Kidney tubule cell (primary cell): ENCODE measurements at places on chromosomes 3 and 15.

GRCh38 chr3:49769286-49769915 is 16.9 kb downstream of the IP6K1 start:
- no peak for DNase-seq

- DNase-seq = no peak
These were observed 22.2 kb upstream of the TRIM42 start for GRCh38 chr3:140655678-140656077.

DNA sequence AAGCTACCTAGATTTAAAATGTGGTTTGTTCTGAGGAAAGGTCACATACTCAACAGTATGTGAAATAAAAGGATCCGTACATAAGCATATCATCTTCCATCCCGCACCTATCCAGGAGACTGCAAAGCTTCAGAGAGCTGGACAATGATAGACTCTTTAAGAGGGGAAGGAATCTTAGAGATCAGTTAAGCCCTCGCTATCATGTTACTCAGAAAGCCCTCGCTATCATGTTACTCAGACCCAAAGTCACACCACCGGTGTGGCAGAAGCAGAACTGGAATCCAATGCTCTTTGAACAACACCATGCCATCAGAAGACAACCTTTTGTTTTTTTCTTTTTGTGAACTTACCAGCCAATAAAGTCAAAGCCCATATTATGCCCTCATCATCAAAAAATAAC is 5.8 kb downstream of the ANO10 start:
- no peak for DNase-seq

GRCh38 chr3:112751564-112752512 is 94.8 kb downstream of the CD200R1L start:
- DNase-seq = peak; percentile 77

- peak; percentile 52 for DNase-seq
These were observed 103.0 kb downstream of the PGPEP1L start for GRCh38 chr15:98904544-98904943.

- DNase-seq = no peak
These were observed 58.4 kb downstream of the NOX5 start for GRCh38 chr15:69072906-69073305.

- no peak for DNase-seq
These were observed 458.9 kb downstream of the FHIT start for GRCh38 chr3:60792249-60792852.

- no peak for DNase-seq
These were observed 159.6 kb downstream of the LEKR1 start for GRCh38 chr3:156985711-156986110.

DNA sequence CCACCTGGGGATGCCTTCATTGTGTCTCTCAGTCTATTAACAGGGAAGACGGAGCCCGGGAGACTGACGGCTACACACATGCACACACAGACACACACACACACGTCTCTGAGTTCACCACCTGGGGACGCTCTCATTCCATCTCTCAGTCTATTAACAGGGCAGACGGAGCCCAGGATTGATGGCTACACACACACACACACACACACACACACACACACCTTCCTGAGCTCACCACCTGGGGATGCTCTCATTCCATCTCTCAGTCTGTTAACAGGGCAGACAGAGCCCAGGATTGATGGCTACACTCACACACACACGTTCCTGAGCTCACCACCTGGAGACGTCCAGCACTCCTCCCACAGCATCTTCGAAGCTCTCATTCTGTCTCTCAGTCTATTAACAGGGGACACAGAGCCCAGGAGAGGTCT is 143.9 kb downstream of the OR4M2 start:
- peak; percentile 26 for DNase-seq

DNA sequence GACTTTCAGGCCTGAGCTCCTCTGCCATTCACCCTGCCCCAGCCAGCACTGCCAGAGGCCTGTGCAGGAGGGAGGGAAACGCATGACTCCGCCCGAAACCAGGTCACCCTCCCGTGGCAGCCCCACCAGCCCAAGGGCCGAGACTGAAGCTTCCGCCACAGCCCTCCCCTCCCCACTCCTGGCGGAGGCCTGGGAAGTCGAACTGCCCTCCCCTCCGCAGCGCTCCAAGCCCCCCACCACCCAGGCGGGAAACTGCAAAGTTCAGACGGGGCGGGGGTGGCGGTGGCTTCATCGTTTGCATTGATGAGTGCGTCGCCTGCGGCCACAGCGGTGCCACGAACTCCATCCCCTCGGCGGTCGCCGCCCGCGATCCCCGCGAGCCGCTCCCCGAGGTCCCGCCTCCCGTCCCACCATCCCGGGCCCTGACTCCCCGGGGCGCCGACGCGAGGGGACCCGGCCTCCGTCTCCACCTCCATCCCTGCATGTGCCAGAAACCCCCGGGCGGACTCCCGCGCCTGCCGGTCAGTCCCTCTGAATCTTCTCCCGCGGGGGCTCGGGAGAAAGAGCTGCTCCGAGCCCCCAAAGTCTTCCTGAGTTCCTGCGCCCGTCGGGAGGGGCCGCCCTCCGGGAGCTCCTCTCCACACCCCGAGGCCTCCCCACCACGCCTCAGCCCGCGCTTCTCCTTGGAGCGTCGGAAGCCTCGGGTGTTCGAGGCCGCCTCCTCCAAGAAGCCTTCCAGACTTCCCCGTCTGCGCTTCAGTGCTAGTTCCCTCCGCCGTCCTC is 698 bp downstream of the MELTF start:
- peak; percentile 46 for DNase-seq

DNA sequence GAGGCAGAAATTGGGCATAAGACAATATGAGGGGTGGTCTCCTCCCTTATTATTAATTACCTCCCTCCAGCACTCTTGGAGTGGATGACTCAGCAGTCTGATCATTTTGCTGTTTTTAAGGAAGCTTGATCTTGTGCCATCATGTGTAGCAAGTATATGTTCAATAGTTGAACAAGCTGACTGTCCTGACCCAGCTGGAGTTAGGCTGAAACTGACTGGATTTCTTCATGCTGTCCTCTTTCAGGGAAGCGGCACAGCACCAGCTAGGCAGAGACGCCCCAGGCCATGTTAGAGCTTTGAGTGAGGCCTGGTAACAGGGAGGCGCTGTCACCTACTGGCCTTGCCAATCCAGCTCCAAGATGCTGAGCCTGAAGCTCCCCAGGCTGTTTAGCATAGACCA is 54.4 kb upstream of the KIF23 start:
- peak; percentile 45 for DNase-seq

DNA sequence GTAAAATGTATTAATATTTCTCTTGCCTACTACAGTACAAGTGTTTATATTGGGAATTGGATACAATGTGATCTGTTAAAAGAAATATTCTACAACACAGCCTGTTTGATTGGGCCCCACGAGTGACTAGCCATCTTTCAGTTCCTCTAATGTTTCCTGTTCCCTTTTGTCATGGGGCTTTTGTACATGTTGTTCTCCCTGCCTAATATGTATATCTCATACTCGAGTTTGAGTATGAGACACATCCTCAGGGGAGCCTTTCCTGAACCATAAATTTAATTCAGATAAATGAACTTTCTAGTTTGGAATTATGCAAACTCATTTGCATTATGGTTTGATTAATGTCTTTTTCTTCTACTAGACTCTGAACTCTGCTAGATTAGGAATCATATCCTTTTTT is 65.5 kb downstream of the MEF2A start:
- DNase-seq = no peak

DNA sequence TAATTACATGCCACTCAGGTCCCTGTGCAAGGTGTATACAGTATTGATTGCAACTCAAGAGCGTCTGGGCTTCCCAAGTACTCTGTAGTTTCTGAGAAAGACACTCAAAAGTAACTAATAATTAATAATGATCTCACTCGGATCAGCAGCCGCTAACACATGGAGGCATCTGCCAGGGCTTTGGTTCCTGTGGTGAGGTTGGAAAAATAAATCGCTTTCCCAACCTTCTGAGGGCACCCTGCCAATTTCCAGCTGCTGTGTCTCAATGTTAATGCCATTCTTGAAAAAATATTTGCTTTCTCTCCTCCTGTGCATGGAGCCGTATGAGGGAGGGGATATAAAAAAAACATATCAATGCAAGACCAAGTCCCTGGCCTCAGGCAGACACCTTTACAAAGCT is 116.5 kb upstream of the SLC2A2 start:
- peak; percentile 83 for DNase-seq

DNA sequence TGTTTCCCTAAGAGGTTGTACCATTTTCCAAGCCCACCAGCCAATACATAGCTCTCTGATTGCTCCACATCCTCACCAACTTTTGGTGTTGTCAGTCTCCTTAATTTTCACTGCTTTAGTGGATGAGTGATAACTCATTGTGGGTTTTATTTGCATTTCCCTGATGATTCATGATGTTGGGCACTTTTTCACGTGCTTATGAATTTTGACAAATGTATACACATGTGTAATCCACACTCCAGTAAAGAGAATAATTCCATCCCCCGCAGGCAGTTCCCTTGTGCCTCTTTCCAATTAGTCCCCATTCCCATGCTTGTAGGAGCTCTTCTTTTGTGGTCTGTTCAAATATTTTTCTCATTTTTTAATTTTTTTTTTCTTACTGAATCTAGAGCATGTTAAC is 52.4 kb downstream of the ANP32A start:
- peak; percentile 35 for DNase-seq

DNA sequence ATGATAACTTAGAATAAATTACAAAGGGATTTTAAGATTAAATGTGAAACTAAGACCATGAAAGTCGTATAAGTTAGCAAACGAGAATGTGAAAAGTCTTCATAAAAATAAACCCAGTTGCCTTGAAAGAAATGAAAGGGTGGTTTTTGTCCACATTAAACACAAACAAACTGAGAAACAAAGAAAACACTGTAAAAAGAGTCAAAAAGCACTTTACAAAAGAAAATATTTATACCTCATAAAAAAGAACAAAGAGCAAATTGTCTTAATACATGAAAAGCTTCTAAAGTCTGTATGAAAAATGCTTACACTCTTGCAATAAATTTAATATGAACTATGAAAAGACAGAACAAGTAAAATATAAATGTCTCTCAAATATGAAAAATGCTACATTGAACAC is 865.9 kb upstream of the CADM2 start:
- DNase-seq = no peak

DNA sequence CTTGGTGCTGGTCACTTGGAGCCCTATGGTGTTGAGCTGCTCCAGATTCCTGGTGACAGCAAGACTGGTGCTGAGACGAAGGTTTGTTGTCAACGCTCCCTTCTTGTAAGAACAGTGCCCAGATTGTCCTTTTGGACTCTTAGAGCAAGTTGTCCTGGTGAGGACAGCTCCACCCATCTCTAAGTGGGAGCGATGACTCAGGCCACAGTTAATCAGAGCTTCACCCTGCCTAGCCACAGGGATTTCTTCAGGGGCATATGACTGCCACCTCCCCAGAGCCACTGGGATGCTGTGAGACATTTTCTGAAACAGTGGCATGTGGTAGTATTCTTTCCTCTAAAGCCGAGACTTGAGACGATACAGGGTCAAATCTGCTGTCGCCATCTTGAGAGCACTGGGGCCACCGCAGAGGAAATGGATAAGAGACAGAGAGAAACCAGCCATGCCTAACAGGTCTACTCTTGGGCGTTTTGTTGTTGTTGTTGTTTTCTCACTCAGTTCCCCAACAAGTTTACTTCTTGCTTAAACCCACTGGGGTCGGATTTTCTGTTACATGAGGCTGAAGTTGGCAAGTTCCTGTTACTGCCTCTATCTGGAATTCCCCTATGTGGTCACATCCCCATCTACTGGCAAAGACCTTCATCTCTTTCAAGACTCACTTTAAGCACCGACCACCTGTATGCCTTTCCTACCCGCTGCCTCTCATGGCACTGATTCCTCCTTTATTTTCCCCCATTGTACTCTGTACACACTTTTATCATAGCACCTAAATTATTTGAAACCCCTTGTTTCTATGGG is 16.0 kb upstream of the PCOLCE2 start:
- DNase-seq = peak; percentile 69

DNA sequence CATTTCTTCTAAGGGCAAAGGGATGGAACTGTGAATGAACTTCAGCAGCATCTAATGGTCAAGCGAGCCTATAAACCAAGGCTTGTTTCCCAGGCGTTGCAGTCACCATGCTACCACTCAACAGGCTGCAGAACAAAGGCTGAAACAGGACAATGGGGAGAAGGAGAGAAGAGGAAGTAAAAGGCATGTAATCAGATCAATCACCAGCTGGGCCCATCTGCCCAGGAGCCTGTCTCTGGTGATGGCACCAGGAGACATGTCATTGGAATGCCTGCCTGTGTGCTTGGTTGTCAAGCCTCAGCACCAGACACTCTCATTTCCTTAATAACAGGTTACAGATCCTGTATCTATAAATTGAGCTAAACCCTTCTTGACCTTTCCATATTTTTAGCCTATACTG is 81.7 kb upstream of the UMPS start:
- no peak for DNase-seq

- no peak for DNase-seq
These were observed 95.4 kb upstream of the RNU6-1 start for GRCh38 chr15:67935244-67935643.

DNA sequence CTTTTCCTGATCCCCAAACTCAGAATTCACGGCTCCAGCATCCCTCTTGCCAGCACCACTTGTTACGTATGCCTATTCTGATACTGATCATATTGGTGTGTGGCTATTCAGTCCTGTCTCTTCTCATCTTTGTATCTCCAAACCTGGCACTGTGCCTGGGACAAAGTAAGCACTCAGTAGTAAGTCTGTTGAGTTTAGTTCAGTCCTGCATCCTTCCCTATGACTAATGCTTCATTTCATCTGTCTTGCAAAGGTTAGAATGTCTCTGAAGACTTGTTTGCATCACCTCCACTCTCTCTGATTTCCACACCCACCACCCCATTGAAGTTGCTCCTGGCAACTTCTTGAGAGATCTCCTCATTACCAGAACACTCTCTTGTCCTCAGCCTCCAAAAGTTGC is 80.3 kb downstream of the HMG20A start:
- peak; percentile 37 for DNase-seq

GRCh38 chr3:14405360-14406238 is 3.2 kb downstream of the SLC6A6 start:
- DNase-seq = peak; percentile 62
